CD4-positive, alpha-beta T cell treated with Interleukin-4 for 4 hours (primary cell): ENCODE measurements at places on chromosomes 2 and 18.
A peak's percentile ranks its signal among the peaks of the same experiment; 100 is the strongest.

DNA sequence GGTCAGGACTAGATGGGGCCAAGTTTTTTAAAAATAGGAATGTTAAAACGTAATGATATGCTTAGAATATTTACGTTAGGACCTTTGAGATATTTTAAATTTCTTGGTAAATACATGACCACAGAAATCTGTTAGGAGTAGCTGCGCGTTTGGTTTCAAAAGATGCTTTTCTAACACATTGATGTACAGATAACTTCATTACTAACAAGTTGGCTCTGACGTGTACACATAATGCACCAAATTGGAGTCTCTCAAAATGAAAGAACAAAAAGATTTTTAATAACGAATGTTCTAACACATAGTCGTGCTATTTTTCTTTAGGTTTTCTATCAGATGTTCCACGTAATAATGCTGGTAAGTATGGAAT lies 608 bp downstream of the PHOSPHO2 start:
- no peak for DNase-seq

DNA sequence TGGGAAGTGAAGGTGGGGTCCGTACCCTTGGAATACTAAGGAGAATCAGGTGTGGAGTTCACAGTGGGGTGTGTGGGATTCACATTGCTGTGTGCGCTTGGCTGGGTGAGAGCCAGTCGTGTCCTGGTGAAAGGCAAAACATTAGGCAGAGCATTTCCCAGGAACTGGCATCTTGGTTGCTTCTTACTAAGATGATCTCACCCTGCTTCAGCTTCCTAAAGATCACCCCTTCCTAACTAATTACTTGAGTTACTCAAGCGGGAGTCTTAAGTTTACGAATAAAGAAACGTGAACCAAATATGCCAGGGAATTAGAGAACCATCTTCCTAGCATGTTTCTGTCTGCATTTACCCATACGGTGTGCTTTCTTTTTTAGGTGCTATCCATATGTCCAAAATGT lies 122.9 kb downstream of the NCK2 start:
- no peak for DNase-seq

DNA sequence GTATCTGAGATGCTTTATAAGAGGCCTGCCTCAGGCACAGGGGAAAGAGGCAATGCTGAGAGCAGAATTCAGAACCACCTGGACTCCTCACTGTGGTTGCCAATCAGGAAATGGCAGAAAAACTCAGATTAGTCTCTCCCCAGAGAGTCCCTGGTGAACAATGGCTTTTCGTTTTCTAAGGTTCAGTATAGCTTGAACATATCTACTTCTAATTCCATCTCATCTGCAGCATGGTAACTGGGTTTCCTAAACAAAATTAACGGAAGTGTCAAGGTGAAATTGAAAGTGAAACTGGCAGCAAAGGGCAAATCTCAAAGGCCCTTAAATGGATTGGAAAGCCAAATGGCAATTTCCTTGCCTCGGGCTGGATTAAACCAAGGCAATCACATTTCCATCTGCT lies 480.2 kb upstream of the ACVR2A start:
- DNase-seq = peak; percentile 25

- no peak for DNase-seq
Observed at GRCh38 chr2:73253901-73254300, 19.8 kb downstream of the CCT7 start.

DNA sequence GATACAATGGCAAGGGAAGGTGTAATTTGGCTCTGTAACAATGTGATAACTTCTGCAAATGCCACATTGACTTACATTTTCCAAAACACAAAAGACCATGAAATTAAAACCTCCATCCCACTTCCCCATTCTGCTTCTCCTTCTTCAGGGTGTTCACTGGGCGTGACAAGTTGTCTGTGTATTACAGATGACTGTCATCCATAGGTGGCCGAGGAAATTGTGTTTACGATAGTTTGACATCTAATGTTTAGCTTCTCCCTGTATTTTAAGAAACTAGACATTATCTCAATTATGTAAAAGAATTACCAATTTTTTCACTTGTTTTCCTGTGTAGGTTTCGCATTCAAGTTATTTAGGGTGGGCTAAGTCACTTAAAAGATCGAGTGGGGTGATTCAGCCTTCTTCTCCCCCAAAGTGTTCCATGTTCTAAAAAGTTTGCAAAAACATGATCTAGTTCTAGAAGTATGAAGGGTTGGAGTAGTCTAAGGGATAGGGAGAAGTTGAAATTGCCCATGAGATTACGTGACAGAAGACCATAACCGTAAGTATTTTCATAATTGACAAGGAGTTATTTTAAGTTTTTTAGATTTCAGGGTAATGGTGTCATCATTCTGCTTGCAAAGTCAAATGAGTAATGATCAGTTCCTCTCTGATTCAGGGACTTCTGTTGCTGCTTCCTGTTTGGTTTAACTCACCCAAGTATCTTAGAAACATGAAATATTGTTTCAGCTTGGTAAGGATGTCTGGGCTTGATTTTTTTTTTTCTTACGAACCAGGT lies 25.2 kb upstream of the CYTIP start:
- DNase-seq = peak; percentile 92

GRCh38 chr2:199485732-199486335 lies 28.1 kb upstream of the SATB2 start:
- DNase-seq = peak; percentile 8

DNA sequence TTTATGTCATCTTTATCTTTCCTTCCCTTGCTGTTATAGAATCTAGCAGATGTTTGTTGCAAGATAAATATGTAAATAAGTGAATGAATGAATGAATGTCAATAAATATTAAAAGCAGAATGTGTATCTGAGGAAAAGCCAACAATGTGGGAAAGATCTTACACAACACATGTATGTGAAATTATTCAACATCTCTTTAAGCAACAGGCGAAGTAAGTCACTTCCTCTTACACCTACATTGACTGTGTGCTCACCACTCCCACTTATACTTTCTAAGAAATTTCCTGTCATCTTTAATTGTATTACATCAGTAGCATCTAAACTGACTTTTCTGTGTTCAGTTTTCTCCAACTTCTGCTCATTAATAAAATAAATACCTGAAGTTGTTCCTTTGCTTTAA lies 43.0 kb downstream of the RAD51AP2 start:
- DNase-seq = no peak

GRCh38 chr2:48592067-48592466 lies 25.6 kb upstream of the GTF2A1L start:
- DNase-seq = no peak

DNA sequence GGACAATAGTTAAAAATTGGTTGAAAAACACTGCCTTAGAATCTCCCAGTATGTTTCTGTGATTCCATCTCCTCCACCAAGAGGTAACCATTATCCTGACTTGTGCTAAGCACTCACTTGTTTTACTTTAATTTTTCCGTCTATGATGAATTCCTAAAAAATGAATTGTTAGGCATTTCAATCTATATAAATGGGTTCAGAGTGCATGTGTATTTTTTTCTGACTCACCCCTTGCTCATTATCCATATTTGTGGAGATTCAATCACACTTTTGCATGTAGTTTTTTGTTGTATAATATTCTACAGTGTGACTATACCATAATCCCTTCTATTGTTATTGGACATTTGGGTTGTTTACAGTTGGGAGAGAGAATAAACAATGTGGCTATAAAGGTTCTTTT lies 1.3 kb downstream of the NDUFB3 start:
- no peak for DNase-seq

DNA sequence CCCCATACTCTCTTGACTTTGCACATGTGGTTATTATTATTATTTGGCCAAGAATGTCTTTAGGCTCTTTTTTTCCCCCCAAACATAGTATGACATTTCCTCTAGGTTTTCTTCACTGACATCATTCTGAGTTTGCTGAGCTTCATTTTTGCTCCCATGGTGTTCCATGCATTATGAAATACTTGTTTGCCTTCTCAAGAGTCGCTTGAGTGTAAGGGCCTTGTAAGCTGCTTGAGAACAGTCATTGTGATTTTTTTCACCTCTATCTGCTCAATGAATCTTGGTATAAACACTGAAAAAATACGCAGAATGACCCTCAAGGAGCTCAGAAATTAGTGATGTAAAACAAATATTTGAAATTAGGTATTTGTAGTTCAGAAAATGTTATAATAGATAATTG lies 688.9 kb downstream of the CNTNAP5 start:
- DNase-seq = no peak
